Fibroblast of lung (primary cell): ENCODE measurements at places on chromosomes 16 and 17.

DNA sequence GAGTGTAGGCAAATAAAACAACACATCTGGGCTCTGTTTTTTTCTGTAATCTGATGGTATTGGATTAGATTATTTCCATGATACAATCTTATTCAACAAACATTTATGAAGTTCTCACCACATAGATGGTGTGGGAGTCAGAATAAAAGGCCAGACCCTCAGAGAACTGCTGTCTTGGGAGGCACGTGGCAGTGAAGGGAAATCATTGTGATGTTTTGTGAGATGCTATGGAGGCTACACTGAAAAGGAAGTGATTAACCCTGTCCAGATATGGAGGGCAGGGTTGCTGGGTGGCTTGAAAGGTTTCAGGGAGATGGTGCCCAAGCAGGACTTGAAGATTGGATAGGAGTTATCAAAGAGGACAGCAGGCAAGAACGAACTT, 35.6 kb downstream of the DHRS7B start:
- no peak for DNase-seq

DNA sequence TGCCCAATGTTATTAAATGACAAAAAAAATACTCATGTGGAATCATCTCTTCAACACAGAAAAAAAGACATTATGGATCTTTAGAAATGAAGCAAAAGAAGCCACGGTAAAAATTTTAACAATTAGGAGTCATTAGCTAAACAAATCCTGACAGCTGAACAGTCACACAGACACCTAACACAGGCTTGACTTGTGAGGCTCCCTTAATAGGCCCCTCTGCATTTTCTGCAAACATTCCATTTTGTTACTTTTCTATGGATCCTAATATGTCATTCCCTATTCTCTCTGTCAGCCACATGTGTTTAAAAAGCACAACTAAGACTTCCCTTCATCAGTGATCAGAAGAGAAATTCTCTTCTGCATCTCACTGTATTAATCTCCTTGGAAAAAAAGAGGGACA, 1331.5 kb downstream of the CDH8 start:
- no peak for DNase-seq

DNA sequence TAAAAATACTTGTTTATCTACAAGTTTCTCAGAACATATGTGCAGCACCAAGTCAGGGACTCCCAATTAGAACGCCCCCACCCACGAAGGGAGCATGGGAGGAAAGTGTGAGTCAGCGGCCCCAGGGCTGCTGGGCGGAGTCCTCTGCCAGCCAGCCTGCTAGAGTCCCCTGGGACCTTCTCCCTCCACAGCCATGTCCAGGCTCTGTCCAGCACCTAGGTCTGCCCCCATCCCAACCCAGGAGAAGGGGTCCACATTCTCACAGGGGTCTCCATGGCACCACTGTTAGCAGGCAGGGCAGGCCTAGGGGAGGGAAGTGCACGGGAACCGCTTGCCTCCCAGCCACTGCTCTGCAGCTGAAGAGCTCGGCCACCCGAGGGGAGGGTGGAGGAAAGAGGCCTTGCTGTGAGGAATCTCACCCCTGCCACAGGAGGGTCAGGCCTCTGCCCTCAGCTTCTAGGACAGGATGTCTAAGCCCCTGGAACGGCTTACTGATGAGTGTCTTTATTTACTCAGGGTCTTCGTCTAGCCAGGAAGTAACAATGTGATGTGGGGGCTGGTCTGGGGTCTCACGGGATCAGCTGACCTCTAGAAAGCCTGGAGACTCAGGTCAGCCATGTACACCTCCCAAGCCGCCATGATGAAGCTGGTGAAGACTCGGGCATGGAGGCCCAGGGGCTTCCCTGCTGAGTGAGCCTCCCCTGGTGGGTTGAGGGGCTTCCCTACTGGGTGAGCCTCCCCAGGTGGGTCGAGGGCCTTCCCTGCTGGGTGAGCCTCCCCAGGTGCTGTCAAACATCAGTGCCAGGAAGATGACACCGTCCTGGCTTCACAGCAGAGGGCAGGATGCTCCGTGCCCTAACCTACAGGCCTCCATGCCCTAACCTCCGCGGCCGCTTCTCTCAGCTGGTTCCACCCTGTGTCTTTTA, 190.3 kb downstream of the RBFOX3 start:
- DNase-seq: peak; percentile 1

- no peak for DNase-seq
Measured at GRCh38 chr16:58044266-58045019, 18.9 kb downstream of the MMP15 start.

- no peak for DNase-seq
Measured at GRCh38 chr16:12348733-12349704, 372.5 kb downstream of the SNX29 start.

DNA sequence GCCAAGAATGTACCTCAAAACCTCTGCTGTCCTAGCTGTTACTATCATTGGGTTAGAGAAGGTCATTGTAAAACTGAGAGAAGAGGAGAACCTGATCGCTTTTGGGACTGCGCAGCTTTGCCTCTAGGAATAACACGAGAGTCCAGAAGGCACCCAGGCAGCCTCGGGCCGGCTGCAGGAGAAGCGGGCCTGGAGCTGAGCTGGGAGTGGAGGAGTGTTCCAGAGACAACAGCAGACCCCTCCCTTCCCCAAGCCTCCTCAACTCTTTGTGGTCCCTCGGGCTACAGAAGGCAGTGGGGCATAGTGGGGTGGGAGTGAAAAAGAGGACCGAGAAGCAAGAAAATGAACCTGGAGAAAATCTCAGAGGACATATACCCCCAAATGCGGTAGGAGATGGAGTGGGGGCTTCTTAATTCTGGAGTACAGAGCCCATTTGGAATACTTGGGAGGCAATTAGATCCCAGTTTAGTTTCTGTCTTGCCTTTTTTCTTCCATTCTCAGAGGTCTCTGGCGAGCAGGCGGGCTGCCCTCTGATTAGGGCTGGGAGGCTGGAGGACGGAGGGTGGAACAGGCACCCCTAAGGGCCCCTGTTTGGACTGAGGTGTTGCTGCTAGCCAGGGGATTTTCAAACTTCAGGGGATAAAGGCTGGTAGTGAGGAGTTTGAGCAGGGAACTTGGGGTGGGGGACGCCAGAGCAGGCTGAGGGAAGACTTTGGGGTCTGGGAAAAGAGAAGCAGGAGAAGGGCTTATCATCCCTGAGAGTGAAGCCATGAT, 13.3 kb upstream of the HOXB2 start:
- peak; percentile 28 for DNase-seq

- DNase-seq: no peak
Measured at GRCh38 chr17:81537856-81538555, 9.8 kb downstream of the FSCN2 start.

- DNase-seq: peak; percentile 60
Measured at GRCh38 chr16:4318451-4318910, 2.6 kb downstream of the GLIS2 start.

DNA sequence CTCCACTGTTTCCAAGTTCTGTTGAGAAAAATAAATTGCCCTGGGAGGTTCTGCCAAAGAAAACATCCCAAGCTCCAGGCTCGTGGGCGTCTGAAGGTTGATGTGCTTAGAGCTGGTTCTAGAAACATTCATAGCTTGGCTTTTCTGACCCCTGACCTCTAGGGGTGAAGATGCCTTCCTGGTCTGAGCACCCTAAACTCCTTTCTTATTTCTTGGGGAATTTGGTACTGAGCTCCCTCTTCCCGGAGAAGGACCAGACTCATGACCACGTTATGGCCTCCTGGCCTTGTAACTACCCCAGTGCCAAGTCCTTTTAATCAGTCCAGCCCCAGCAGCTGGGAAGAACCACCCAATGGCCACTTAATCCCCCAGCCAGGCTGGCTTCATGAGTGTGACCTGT, 66.4 kb downstream of the MYH11 start:
- peak; percentile 9 for DNase-seq

DNA sequence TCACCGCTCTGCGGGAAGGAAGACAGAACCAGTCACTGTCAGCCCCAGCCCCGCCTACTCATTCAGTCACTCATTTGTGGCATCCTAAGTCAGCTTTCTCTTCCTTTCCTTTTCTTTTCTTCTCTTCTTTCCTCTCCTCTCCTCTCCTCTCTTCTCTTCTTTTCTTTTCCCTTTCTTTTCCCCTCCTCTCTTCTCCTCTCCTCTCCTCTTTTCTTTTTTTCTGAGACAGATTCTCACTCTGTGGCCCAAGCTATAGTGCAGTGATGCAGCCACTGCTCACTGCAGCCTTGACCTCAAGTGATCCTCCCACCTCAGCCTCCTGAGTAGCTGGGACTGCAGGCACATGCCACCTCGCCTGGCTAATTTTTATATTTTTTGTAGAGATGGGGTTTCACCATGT, 10.6 kb upstream of the KLHL36 start:
- no peak for DNase-seq

DNA sequence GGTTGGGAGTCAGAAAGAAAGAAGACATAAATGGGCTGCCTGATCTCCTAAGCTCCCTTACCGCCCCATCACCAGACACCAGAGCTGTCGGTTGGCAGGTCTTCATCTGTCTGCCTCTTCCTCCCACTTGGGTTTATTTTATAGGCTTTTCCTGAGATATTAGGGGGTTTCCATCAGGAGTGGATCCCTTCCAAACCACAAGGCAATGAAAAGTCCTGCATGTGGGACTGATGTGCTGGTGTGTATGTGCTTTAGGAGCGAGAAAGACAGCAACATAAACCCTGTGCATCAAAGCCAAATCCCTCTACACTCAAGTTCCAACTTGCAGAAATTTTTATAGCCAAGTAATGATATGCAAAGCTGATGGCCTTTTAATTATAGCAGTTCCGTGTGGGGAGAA, 389.5 kb downstream of the SLC39A11 start:
- DNase-seq: peak; percentile 63

GRCh38 chr17:3879186-3879585, 13.7 kb downstream of the CAMKK1 start:
- peak; percentile 74 for DNase-seq
